ENCODE measurements at places on chromosomes 12 and 14. TPM values are rescaled to one million over a fixed set of nuclear protein-coding genes. Genes with fewer than 3 reads are reported as not detected.

DNA sequence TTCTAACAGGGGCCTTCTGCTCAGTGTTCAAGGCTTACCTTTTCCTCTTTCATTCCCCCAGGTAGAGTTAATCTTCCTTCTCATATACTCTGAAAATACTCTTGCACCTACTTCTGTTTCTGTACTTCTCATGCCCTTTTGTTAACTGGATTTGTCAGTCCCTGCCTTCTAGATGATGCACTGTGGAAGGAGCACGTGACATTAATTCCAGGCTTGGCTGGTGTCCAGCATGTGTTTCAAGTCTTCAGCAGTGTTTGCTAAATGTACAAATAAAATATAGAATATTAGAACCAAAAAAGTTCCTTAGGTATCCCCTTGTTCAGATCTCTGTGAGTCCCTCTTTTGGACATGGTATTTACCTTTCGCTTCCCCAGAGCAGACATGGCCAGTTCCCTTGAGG lies 27.9 kb upstream of the EVL start:
- DNase-seq: no peak

GRCh38 chr14:104794099-104794498 lies 1.4 kb downstream of the AKT1 start:
- DNase-seq: no peak

DNA sequence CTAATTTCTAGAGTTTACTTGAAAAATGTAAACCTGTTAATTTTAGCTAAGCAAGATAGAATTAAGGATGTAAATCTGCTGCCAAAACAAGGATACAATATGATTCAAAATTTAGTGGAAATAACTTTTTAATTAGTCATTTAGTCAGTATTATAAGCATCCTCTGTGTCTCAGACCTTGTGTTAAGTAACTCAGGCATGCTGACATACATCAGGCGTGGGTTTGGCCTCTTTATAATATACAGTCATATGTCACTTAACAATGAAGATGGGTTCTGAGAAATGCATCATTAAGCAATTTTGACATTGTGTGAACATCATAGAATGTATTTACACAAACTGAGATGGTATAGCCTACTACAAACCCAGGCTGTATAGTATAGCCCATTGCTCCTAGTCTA lies 386.9 kb downstream of the ZFP36L1 start:
- no peak for DNase-seq

DNA sequence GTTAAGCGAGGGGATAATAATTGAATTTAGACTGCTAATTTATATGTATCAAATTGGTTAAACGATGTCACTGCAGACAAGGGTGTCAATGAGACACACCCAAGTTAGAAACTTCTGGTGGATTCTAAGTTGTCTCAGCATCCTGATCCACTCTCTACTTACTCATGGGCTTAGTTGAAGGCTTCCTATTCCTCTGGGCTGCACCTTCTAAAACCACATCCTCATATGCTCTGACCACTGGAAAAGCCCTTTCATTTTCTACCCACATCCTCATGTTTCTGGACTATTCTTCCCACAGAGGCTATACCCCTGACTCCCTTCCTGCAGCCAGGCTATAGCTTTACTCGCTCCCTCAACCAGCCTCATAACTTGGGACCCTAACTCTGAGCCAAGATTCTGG lies 493.8 kb downstream of the VRK1 start:
- peak; percentile 7 for DNase-seq

DNA sequence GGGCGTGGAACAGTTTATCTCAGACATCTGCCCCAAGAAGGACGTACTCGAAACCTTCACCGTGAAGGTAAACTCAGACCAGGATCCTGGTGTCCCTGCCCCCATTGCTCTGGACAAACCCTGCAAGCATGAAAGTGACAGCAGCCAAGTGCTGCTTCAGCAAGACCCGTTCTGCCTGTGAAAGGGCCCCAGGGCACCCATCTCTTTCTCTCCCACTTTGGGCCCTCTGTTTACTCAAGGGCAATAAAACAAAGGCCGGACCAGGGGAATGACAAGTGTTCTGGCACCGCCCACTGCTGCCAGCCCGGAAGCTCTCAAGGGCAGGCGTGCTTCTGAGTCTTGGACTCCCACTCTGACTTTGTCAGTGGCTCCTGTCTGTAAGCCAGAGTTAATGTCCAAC lies 35.3 kb downstream of the CD9 start:
- no peak for DNase-seq

GRCh38 chr12:14289601-14290000 lies 75.9 kb upstream of the ATF7IP start:
- DNase-seq: no peak

GRCh38 chr12:130960058-130960457 lies 6.4 kb downstream of the ADGRD1 start:
- DNase-seq: no peak

DNA sequence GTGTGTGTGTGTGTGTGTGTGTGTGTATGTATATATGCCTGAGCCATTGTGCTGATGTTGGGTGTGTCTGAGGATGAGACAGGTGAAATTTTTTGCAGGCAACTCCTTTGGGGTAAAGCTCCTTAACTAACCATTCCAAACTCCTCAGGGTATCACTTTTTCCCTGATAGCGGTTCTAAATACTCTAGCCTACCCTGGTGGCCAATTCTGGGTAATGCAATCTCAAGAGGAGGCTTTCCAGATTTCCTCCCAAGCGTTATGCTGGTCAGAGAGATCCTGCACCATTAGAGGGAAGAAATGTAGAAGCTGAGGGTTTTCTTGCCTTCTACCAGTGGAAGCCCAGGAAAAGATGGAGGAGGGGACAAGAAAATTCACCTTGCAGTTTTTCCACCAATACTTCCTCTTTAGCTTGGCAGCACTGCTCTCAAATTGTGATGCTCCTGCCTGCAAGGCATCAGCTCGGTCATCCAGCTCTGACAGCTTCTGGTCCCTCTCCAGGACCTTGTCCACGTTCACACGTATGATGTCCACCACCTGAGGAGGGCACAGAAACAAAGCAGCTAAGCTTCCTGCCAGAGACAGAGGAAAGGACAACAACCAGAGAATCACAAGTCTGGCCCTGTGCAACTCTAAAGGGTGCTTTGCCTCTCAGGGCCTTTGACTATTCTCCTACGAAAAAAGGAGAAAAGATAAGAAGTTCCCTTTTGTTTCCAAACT lies 4.9 kb downstream of the VAMP1 start:
- DNase-seq: peak; percentile 53

DNA sequence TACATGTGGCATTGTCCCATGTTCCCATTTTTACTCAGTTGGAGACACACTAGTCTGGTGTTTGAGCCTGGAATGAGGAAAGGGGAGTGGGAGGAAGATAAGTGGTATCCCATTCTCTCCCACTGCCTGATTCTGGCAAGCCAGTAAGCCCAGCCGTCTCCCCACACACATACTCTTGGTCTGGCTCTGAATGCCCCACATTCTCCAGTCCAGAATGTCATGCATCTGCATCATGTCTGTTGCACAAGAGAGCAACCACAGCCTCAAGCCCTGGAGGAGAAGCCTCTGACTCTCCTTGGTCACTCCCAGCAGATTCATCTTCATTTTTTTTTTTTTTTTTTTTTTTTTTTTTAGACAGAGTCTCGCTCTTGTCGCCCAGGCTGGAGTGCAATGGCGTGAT lies 48.0 kb downstream of the DRAM1 start:
- DNase-seq: no peak

- no peak for DNase-seq
Measured at GRCh38 chr12:114215746-114216145, 190.2 kb downstream of the TBX5 start.

GRCh38 chr14:81453166-81453766 lies 53.1 kb upstream of the STON2 start:
- DNase-seq: peak; percentile 43

DNA sequence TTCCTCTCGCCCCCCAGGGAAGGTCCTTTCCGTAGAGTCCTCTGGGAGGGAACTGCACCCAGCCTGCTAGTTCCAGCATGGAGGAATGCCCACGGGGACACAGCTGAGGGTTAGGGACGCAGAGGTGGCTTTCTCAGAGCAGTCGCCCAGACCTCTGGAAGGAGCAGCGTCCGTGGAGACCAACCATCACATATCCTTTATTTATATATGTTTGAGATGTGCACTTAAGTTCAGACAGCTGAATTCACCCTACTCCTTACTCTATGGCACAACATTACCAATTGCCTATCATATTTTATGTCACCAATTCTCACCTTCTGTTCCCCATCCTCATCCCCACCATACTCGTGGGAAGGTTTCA lies 305.6 kb upstream of the DIO3 start:
- no peak for DNase-seq

- DNase-seq: no peak
Measured at GRCh38 chr12:105982022-105982421, 156.7 kb downstream of the NUAK1 start.

DNA sequence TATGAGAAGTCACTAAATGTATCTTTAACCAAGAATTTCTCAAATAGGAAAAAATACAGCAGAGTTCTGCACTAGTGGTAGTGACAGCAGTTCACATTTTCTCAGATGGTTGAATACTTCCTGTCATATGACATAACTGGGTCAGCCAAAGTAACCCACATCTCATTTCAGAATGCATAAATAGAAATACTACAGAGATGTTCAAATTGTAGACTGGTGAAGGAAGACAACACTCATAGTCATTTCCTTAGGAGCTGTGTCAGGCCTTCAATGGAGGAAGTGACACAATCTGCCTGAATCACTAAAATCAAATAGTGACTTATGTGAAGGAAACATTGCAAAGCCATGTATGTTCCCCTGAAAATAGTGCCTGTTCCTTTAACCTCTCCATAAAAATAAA lies 32.4 kb downstream of the FERMT2 start:
- peak; percentile 73 for DNase-seq

DNA sequence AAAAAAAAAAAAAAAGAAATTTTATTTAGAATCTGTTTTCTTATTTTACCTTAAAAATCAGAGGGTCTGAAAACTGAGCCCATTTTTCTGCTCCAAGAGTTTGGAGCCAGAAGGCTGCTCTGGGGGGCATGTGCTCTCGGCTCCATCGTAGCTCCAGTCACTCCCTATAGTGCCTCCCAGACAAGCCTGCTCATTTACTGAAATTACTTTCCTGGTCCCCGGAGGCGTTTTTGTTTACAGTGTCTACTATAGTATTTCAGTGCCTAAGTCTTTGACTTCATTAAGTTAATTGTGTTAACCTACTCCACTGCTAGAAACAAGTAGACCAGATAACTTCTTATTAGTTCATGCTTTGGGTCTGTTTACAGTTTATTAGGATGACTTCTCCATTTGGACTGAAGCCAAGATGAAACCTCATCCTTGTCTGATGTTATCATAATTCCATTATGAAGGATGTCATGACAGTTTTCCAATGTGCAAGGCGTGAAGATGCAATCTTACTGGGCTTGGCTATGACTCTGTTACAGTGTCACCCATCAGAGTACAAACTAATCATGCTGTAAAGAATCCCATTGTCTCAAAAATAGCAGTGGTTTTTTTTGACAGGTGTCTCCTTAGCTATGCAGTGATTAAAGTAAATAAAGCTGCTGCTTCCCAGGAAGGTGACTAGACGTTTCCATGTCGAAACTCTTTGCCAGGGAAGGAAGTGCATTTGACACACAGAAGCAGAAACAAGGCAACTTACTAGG lies 182.3 kb downstream of the TMEM132C start:
- no peak for DNase-seq

GRCh38 chr14:94631536-94632304 lies 19.5 kb downstream of the SERPINA3 start:
- DNase-seq: no peak

GRCh38 chr12:9118158-9118557 lies 2.4 kb upstream of the A2M start:
- DNase-seq: no peak

DNA sequence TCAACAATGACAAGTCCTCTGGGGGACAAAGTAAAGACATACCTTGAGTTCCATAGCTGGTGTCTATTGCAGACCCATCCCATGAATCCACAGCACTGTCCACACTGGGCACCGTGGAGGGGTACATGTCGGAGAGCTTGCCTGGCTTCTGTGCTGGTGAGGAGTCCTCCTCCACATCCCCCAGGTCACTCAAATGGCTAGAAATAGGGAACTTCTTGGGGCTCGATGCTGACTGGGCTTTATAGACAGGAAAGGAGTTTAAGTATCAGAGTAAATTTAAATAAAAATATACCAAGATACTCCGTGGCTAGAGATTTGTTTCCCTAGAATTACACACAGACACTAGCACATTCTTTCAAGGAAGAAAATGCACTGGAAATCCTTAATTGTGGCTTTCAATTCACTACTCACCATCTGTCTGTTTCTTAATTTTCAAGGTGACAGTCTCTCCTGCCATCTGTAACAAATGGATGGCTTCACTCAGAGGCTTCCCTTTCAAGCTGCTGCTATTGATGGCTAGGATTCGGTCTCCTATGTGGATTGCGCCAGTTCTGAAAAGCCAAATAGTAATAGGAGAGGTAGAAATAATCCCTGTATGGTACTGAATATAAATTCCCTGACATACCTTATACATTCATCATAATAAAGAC lies 90.1 kb downstream of the HELB start:
- no peak for DNase-seq

DNA sequence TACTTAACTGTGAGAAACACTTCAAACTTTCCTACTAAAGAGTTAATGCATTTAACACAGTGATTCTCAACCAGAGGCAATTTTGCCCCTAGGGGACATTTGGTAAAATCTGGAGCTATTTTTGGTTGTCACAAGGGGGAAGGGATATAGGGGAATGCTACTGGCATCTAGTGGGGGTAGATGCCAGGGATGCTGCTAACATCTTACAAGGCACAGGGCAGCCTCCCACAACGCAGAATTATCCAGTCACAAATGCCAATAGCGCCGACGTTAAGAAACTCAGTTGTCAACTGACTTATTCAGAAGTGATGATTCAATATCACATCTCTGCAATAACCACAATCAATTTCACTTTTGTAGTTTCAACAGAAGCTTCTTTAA lies 2.0 kb downstream of the EEA1 start:
- DNase-seq: peak; percentile 16

DNA sequence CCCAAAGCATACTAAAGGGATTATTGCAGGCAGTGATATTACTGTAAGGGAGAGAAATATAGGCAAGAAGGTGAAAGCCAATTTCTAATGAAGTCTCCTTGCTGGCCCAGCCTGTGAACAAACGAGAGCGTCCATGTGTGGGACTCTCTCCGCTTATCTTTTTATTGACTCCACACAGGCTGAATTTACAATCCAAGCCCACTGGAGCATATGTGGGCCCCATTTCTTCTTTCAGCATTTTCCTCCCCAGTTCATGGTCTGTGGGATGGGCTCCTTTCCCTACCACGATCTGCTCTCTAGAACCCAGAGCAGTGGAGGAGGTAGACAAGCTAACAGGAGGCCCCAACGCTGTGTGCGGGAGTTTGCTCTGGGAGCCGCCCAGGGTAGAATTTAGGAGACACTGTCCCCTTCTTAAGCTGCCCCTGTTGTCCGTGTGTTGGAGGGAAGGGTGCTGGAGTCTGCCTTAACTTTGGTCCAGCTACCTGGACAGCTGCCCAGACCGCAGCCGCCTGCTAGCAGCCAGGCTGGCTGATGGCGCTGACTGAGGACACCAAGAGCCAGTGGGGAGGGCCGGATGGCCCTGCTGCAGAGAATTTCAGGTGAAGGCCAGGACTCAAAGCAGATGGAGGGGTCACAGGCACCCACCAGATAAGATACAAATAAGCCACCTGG lies 3.2 kb upstream of the HOXC11 start:
- DNase-seq: no peak

Gene ISM2
- not detected for polyA plus RNA-seq

Gene GALNT4
- polyA plus RNA-seq: 3.4 TPM

Gene GPR135
- polyA plus RNA-seq: 0.58 TPM

Gene GZMH
- polyA plus RNA-seq: 1,297 TPM

Gene METTL17
- 30.4 TPM for polyA plus RNA-seq

Measured in immature natural killer cell (primary cell).